ENCODE measurements at places on chromosomes 3 and 15. TPM values are rescaled to one million over a fixed set of nuclear protein-coding genes. Genes with fewer than 3 reads are reported as not detected.

The ATP8B4 gene
- 16.1 TPM for total RNA-seq

The SAXO2 gene
- 0.64 TPM for total RNA-seq

The MYD88 gene
- 41.2 TPM for total RNA-seq

The GOLGA8N gene
- total RNA-seq = 10.0 TPM

The USP4 gene
- total RNA-seq = 76.0 TPM

The GPR27 gene
- total RNA-seq = 0.74 TPM

The ACTRT3 gene
- 2.1 TPM for total RNA-seq

The ZNF501 gene
- 1.4 TPM for total RNA-seq

The C15orf39 gene
- total RNA-seq = 17.5 TPM

The CDHR4 gene
- 0.32 TPM for total RNA-seq

The SLC25A20 gene
- 20.5 TPM for total RNA-seq

The C3orf18 gene
- 21.4 TPM for total RNA-seq

The TBC1D2B gene
- total RNA-seq = 82.2 TPM

The ASB14 gene
- not detected for total RNA-seq

The PLA2G4D gene
- total RNA-seq = not detected

The ATP13A5 gene
- total RNA-seq = not detected

The GABRG3 gene
- total RNA-seq = not detected

The CLDN18 gene
- total RNA-seq = not detected

The IDH3A gene
- total RNA-seq = 138 TPM

The AGBL1 gene
- not detected for total RNA-seq

The PLS1 gene
- 6.0 TPM for total RNA-seq

The CCRL2 gene
- 1.4 TPM for total RNA-seq

The MAP6D1 gene
- not detected for total RNA-seq

The CRABP1 gene
- total RNA-seq = 1.7 TPM

The GOLGA8S gene
- total RNA-seq = 0.23 TPM

The TM4SF1 gene
- total RNA-seq = not detected

The LRRC15 gene
- not detected for total RNA-seq

The EPHA3 gene
- 0.72 TPM for total RNA-seq

The SPINT1 gene
- 10.0 TPM for total RNA-seq

The ANKUB1 gene
- total RNA-seq = not detected

The EPB42 gene
- not detected for total RNA-seq

The ATP13A3 gene
- total RNA-seq = 141 TPM

The SI gene
- total RNA-seq = not detected

The NR2E3 gene
- not detected for total RNA-seq

The CRYGS gene
- 3.9 TPM for total RNA-seq

The RTP4 gene
- total RNA-seq = 3.6 TPM

The GNAT1 gene
- total RNA-seq = not detected

The CFAP92 gene
- 0.45 TPM for total RNA-seq

The DAZL gene
- not detected for total RNA-seq

The TNFAIP8L3 gene
- not detected for total RNA-seq

The C15orf40 gene
- 18.1 TPM for total RNA-seq

The RHCG gene
- not detected for total RNA-seq

The SHISA5 gene
- total RNA-seq = 75.3 TPM

The ARGFX gene
- total RNA-seq = not detected

The CADM2 gene
- total RNA-seq = not detected

The THAP10 gene
- 0.19 TPM for total RNA-seq

Measured in activated naive CD4-positive, alpha-beta T cell treated with anti-CD3 and anti-CD28 coated beads, Interleukin-2, amount 50 U/mL, for 72 hours (primary cell).